ENCODE measurements at places on chromosomes 3 and 15. TPM values are rescaled to one million over a fixed set of nuclear protein-coding genes. Genes with fewer than 3 reads are reported as not detected.

- no peak for DNase-seq
These were observed 22.9 kb downstream of the SECISBP2L start for GRCh38 chr15:49023354-49023753.

DNA sequence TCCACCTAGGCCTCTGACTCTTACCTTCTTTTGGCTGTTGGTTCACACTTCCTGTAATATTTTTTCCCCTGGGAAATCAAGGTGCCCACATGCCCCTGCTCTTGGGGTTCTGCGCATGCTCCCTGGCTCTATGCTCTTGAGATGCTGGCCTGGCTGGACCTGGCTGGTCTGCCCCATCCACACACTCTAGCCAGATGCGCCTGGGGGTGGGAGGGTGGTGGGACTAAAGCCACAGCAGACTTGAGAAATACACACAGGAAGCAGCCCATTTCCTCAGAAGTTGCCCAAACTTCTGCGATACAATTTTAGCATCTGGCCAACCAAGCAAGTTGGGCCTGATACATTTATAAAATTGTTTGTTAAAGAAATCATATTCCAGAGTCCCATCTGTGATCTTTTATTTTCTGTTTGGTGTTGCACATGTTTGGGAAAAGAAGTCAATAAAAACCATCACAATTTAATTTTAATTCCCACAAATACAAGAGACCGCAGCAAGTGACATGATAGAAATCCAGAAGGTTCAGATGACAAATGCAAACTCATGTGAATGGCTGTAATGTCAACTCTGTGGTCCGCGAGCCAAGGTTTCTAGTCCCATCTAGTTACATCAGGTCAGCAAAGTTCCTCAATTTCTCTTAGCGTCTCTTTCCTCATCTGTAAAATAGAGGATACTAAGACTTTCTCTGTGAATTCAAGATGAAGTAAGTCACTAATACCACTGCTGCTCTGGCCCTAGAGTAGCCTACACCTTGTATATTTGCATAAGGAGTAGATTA lies 55.9 kb upstream of the MEF2A start:
- no peak for DNase-seq

The MTFMT gene
- 19.8 TPM for total RNA-seq

- DNase-seq = no peak
These were observed 481.7 kb downstream of the TUSC7 start for GRCh38 chr3:117191245-117191644.

GRCh38 chr3:72388644-72389043 lies 459.6 kb downstream of the SHQ1 start:
- no peak for DNase-seq

GRCh38 chr3:150303768-150304167 lies 104.3 kb upstream of the TSC22D2 start:
- no peak for DNase-seq

The TMEM266 gene
- not detected for total RNA-seq

- no peak for DNase-seq
These were observed 10.8 kb downstream of the GLYCTK start for GRCh38 chr3:52298149-52299098.

The PLA2G4E gene
- total RNA-seq = not detected

- no peak for DNase-seq
These were observed 76.2 kb downstream of the NFKBIZ start for GRCh38 chr3:101925564-101925963.

The VEPH1 gene
- 7.8 TPM for total RNA-seq

GRCh38 chr15:25849157-25849921 lies 13.8 kb downstream of the ATP10A start:
- no peak for DNase-seq

The CACNA2D2 gene
- 1.9 TPM for total RNA-seq

The ATP10A gene
- total RNA-seq = 1.5 TPM

DNA sequence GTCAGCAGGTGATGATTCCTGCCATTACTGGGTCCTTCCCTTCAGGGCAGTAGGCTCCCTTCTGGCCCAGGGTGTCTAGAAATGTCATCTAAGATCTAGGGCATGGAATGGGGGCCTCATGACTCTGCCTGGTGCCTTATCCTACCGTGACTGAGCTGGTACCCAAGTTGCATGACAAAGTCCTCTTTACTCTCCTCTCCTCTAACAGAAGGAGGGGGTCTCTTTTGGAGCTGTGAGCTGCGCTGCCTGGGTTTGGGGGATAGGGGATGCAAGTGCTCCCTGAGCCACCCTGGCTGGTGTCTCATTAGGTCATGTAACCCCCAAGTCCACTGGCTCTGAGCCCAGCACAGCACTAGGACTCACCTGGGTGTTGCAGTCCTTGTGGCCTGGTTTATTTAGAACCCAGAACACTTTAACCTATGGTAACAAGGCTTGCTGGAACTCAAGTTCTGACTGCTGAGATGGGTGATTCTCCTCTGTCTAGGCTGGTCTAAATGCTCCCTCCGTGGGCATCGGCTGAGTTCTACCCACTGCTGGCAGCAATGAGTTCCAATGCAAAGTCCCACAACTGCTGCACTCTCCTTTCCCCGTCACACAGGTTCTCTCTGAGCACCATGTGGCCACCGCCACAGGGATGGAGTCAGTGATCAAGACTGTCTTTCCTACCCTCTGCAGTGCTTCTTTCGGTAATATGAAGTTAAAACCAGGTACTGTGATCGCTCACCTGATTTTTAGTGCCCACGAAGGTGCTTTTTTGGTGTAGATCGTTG lies 34.0 kb downstream of the XXYLT1 start:
- DNase-seq = no peak

The ACAD11 gene
- total RNA-seq = 5.2 TPM

DNA sequence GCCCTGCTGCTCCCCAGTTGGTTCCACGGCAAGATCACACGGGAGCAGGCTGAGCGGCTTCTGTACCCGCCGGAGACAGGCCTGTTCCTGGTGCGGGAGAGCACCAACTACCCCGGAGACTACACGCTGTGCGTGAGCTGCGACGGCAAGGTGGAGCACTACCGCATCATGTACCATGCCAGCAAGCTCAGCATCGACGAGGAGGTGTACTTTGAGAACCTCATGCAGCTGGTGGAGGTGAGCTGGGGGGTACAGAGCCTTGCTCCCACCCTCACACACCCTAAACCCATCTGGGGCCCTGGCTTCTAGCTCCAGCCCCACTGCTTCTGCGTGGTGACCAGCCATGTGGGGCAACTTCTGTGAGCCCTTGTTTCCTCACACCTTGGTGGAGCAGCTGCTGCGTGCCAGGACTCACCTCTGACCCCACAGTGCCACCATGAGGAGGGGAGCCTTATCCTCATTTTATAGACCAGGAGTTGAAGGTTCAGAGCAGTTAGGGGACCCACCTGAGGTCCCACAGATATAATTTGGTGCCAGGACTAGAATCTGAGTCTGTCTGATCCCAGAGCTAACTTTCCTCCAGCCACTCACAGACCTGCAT lies 13.3 kb upstream of the LMAN1L start:
- no peak for DNase-seq

GRCh38 chr3:39905788-39906187 lies 96.4 kb downstream of the MYRIP start:
- DNase-seq = no peak

The SLCO2A1 gene
- total RNA-seq = 57.7 TPM

The CCDC13 gene
- 2.3 TPM for total RNA-seq

DNA sequence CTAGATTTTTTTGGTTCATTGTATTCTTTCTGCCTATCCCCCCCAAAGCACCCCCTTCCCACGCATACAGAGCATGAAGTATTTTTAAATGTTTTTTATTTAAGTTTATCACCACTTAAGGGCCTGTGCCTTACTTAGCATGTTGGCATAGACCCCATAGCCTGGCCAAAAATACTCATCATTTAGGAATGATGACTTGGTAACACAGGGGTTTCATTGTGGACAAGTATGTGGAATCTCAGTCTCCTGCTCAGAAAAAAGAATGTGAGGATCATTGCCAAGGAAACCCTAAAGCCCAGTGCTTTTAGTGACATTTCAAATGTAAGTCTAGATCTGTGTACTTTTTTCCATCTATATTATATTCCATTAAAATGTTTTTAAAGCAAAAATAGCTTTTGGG lies 146.3 kb downstream of the ALCAM start:
- DNase-seq = no peak

DNA sequence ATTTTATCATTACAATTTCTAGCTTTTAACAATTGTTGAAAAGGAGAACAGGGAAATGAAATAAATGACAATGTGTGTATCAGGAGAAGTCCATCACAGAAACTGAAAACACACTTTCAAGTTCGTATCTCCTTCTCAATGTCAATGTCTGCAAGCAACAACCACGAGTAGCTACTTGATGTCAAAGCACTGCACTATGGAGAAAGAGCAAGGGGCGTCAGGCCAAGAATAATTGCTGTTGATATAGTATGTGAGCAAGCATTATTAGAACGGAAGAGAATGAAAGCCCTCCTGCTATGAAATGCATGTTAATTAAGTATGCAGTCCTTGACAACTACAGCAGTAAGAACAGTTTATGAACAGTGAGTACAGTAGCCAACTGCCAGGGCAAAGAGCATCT lies 1250.1 kb downstream of the ZPLD1 start:
- DNase-seq = no peak

- DNase-seq = no peak
These were observed 83.5 kb upstream of the ADPGK start for GRCh38 chr15:72866866-72867616.

DNA sequence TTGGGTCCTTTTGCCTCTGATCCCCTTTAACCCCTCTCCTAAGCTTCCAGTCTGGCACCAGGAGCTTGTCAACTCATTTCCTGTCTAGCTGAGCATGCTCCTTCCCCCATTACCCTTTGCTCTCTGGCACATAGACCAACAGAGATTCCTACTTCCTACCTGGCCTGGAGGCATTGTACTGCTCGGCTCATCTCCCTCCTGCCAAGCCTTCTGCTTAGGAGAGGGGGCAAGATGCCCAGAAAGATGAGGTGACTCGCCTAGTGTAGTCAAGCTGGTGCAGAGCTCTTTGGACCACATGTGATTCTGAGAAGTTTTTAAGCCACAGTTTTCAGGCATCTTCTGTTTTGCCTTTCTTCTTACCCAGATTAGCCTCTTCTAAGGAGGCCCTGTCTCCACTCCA lies 95.4 kb downstream of the ZNF621 start:
- no peak for DNase-seq

- no peak for DNase-seq
These were observed 3.2 kb upstream of the ACAN start for GRCh38 chr15:88800026-88800425.

- no peak for DNase-seq
These were observed 91.3 kb downstream of the SUCNR1 start for GRCh38 chr3:151964743-151965142.

All from left colon (tissue), 2 donors.